ENCODE measurements at places on chromosomes 1 and 21.

- peak overlapping the region; percentile 99 for H3K27ac ChIP-seq
- H3K4me3 ChIP-seq: peak overlapping the region; percentile 98
- H3K27me3 ChIP-seq: no peaks in the 10 kb centered on the region
- ATAC-seq: no peak
- peaks cover 52% of the 10 kb centered on the region for H3K4me1 ChIP-seq
- H3K36me3 ChIP-seq: peaks cover 11% of the 10 kb centered on the region
These were observed 1.7 kb downstream of the DCAF8 start for GRCh38 chr1:160260406-160261382.

DNA sequence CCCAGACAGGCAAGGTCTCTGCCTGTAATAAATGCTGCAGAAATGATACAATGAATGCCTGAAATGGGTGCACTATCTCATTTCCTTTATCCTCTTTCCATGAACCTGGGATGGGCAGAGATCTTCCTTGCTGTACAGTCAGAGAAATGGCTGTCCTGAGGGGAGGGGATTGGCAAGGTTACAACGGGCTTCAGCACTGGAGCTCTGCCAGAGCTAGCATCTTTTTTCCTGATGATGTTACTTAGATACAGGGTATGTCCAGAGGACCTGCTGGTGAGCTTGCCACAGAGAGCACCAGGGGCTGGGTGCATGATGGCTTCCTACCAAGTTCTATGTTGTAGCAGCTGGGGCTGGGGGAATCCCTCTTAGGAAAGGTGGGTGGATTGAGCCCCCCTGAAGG is 115.1 kb downstream of the PLXNA2 start:
- peaks cover 11% of the 10 kb centered on the region for H3K4me1 ChIP-seq
- no peak for ATAC-seq
- no peak overlapping the region for H3K27ac ChIP-seq
- peaks cover 58% of the 10 kb centered on the region for H3K27me3 ChIP-seq
- no peaks in the 10 kb centered on the region for H3K36me3 ChIP-seq
- H3K4me3 ChIP-seq: no peak overlapping the region

GRCh38 chr21:42505090-42505726 is 8.4 kb upstream of the SLC37A1 start:
- peak overlapping the region; percentile 14 for H3K4me3 ChIP-seq
- H3K27me3 ChIP-seq: no peaks in the 10 kb centered on the region
- no peaks in the 10 kb centered on the region for H3K36me3 ChIP-seq
- peak; percentile 96 for ATAC-seq

GRCh38 chr1:1359308-1359663 is 931 bp upstream of the MXRA8 start:
- H3K36me3 ChIP-seq: no peaks in the 10 kb centered on the region
- peaks cover 52% of the 10 kb centered on the region for H3K27me3 ChIP-seq
- H3K27ac ChIP-seq: no peak overlapping the region
- H3K4me1 ChIP-seq: peaks cover 38% of the 10 kb centered on the region

DNA sequence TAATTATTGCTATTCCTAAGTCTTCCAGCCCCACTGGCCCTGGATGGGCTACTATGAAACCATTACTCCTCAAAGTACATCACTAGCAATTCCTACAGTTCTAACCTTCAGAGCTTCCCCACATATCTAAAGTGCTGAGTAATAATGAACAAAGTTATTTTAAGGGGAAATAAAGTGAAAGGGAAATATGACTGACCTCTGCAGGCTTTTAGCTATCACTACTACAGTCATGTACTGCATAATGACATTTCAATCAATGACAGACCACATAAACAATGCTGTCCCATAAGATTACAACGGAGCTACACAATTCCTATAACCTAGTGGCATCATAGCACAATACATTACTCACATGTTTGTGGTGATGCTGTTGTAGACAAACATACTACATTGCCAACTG is 32.5 kb upstream of the ASPM start:
- ATAC-seq: no peak
- no peak overlapping the region for H3K4me3 ChIP-seq
- no peak overlapping the region for H3K27ac ChIP-seq
- no peaks in the 10 kb centered on the region for H3K27me3 ChIP-seq
- peaks cover 13% of the 10 kb centered on the region for H3K4me1 ChIP-seq

DNA sequence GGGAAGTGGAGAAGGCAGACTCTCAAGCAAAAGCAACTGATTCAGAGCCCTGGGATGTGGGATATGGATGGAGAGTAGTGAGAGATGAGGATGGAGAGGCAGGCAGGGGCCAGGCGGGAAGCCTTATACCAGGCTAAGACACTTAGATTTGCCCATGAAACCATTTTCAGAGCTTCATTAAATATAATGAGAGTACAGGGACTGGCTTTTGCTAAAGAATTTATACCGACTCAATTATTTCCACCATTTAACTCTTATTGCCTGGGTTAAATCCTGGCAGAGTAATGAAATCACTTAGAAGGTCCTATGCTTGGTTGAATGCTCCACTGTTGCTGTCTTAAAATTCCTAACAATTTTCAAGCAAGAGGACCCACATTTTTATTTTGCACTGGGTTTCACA is 311.7 kb downstream of the KCNH1 start:
- no peak overlapping the region for H3K4me3 ChIP-seq
- H3K36me3 ChIP-seq: no peaks in the 10 kb centered on the region
- peak; percentile 11 for ATAC-seq
- no peak overlapping the region for H3K27ac ChIP-seq
- H3K4me1 ChIP-seq: peaks cover 9% of the 10 kb centered on the region
- H3K27me3 ChIP-seq: no peaks in the 10 kb centered on the region

DNA sequence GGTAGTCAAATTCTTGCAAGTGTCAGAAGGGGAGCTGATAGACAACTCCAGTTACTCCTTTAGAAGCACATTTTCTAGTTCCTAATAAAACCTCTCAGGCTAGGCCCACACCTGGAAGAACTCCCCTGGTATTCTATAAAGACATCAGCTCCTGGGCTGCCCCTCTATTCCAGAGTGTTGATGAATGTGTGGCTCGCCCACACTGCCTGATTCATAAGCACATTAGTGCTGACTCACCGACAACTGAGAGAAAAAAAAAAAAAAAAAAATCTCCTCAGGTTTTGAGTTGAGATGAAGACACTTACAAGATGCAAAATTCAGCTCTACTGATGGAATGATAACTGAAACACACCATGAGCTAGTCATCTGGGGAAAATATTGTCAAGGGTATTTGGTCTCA is 188.1 kb downstream of the TNR start:
- H3K27me3 ChIP-seq: no peaks in the 10 kb centered on the region
- no peak overlapping the region for H3K4me3 ChIP-seq
- no peak overlapping the region for H3K27ac ChIP-seq

DNA sequence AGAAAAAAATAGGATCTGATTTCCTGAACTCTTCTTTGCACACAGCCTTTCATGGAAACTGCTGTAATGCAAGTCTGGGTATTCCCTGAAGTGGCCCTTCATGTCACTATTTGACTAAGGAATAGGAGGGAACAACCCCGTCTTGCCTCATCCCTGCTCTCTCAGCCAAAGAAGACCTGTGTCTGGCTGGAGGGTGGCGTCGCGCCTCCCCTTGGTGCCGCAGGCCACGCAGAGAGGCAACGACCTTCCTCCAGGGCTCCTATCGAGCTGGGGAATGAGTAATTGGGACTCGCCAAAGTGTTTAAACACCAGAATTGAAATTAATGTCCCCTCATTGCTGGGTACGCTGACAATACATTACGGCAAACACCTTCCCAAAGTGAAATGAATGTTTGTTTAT is 129.8 kb downstream of the PBX1 start:
- no peaks in the 10 kb centered on the region for H3K27me3 ChIP-seq
- H3K4me3 ChIP-seq: no peak overlapping the region
- no peaks in the 10 kb centered on the region for H3K4me1 ChIP-seq
- H3K27ac ChIP-seq: no peak overlapping the region
- no peak for ATAC-seq
- no peaks in the 10 kb centered on the region for H3K36me3 ChIP-seq

- no peaks in the 10 kb centered on the region for H3K36me3 ChIP-seq
- H3K4me1 ChIP-seq: no peaks in the 10 kb centered on the region
- no peak overlapping the region for H3K27ac ChIP-seq
- no peak overlapping the region for H3K4me3 ChIP-seq
- ATAC-seq: no peak
- H3K27me3 ChIP-seq: no peaks in the 10 kb centered on the region
These were observed 502.3 kb downstream of the NUF2 start for GRCh38 chr1:163824006-163824405.

- H3K4me3 ChIP-seq: no peak overlapping the region
- H3K27me3 ChIP-seq: no peaks in the 10 kb centered on the region
- peaks cover 14% of the 10 kb centered on the region for H3K4me1 ChIP-seq
- ATAC-seq: peak; percentile 13
- no peak overlapping the region for H3K27ac ChIP-seq
These were observed 120.4 kb upstream of the C1orf174 start for GRCh38 chr1:4020449-4020848.

GRCh38 chr1:235067396-235068157 is 61.1 kb downstream of the TOMM20 start:
- no peak for ATAC-seq
- H3K4me3 ChIP-seq: no peak overlapping the region
- no peak overlapping the region for H3K27ac ChIP-seq
- H3K4me1 ChIP-seq: peaks cover 20% of the 10 kb centered on the region
- no peaks in the 10 kb centered on the region for H3K27me3 ChIP-seq

- no peak overlapping the region for H3K27ac ChIP-seq
- peaks cover 44% of the 10 kb centered on the region for H3K4me1 ChIP-seq
- no peaks in the 10 kb centered on the region for H3K27me3 ChIP-seq
- no peak overlapping the region for H3K4me3 ChIP-seq
- H3K36me3 ChIP-seq: no peaks in the 10 kb centered on the region
- ATAC-seq: no peak
These were observed 2.4 kb downstream of the IPO9 start for GRCh38 chr1:201831371-201831770.

- H3K4me3 ChIP-seq: no peak overlapping the region
- no peak for ATAC-seq
- H3K36me3 ChIP-seq: no peaks in the 10 kb centered on the region
- H3K4me1 ChIP-seq: peaks cover 9% of the 10 kb centered on the region
- H3K27me3 ChIP-seq: peaks cover 79% of the 10 kb centered on the region
- no peak overlapping the region for H3K27ac ChIP-seq
These were observed 1.0 kb downstream of the CCDC181 start for GRCh38 chr1:169426174-169426705.

DNA sequence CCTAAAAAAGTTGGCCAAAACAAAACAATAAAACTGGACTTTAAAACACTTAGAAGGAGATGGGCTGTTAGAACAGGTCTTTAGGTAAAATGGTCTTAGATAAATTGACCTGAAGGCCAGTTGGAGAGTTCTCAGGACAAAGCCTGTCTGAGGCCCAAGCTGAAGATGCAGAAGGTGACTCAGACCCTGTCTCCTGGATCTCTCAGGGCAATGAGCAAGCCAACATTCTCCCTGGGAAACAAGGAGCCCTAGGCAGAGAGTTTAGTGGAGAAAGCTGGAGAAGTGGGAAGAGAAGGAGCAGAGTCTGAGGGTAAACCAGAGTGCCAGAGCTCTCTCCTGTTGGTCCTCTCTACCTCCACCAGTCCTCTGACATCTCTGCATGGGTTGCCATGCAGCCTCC is 70.1 kb downstream of the FCRL5 start:
- no peaks in the 10 kb centered on the region for H3K4me1 ChIP-seq
- H3K36me3 ChIP-seq: peaks cover 20% of the 10 kb centered on the region
- no peak for ATAC-seq
- H3K27me3 ChIP-seq: peaks cover 8% of the 10 kb centered on the region
- no peak overlapping the region for H3K4me3 ChIP-seq

- H3K4me3 ChIP-seq: no peak overlapping the region
- H3K27me3 ChIP-seq: peaks cover 14% of the 10 kb centered on the region
- no peaks in the 10 kb centered on the region for H3K36me3 ChIP-seq
These were observed 39.3 kb downstream of the PLEKHA6 start for GRCh38 chr1:204320382-204320804.
